RKO (cell line): ENCODE measurements at places on chromosomes 5 and 9.

- no peak for DNase-seq
Measured at GRCh38 chr5:143217804-143218160, 185.7 kb downstream of the NR3C1 start.

DNA sequence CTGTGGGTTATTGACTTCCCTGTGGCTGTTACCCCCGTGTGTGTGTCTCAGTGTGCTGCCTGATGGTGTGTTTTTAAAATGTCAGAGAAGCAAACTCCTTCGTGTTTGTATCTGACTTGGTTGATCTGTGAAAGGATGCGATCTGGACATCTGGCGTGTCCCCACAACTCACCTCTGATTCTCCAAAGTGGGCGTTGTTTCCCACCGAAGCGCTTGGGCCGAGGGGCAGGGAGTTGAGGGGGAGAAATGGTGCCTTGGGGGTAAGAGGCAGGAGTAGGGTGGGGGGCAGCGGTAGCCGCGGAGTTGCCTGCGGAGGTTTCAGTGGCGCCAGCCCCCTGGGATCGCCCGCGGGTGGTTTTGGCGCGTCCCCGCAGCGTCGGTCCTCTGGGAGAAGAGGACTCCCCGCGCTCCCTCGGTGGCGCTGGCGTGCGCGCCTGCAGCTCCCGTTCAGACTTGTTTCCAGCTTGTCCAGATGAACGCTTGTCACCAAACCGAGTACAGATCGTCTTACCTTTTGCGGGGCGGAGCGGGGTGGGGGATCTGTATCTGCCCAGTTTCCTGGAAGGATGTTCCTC, 1.1 kb downstream of the MAST4 start:
- DNase-seq, result no peak

DNA sequence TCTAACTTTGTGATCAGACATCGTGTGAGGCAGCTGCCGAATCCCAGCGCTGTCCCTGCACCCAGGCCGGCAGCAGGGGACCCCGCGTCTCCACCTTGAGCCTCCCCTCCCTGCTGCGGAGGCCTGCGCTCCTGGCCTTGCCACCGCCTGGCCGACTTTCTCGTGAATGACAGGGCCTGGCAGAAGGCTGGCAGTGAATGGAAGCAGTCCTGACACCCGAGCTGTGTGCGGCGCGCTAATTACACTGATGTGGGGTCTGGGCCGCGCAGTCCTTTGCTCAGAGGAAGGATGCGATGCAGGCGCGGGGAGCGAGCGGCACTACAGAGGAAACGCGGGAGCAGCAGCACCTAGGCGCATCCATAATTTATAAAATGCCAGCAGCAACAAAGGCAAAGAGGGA, 40.3 kb downstream of the POU4F3 start:
- no peak for DNase-seq

DNA sequence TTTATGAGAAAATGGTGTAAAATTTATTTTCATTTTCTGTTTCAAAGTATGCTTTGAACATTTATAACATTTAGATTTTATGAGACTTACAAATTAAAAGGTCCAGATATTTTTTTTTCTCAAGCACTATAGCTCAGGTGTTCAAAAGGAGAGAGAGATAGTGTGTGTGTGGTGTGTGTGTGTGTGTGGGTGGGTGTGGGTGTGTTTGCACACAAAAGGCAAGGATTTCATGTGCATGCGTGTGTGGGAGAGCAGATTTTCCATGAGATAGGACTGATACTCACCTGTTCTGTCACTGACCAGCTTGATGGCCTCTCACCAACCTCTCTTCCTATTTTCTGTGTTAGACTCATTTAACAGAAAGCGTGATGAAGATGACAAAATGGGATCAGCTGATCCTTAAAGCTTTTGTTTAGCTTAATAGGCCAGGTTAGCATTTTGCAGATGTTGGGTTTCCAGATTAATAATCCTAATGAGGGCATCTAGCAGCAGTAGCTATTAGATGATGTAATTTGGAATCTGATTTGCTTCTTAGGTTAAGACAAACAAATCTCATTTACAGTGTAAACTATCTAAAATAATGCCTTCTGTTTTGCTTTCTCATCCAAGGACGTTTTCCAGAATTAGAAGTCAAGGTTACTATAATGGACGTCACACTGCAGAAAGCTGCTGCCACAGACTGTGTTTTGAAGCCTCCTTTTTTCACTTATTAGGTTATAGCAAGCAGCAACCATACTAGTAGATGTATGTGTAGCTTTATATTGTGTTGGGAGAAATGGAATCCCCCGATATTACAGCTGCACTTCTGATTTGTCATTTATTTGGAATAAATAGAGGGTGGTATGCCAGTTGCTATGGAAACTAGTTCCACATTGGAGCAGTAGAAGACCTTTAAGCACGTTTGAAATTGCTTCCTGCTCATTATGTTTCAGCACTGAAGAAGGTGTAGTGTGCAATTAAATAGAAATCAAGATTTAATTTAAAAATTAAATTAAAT, 355.6 kb downstream of the TAF11L14 start:
- no peak for DNase-seq

GRCh38 chr5:164058621-164059020, 553.2 kb downstream of the MAT2B start:
- DNase-seq, result no peak

- DNase-seq, result no peak
Measured at GRCh38 chr5:27217977-27218376, 179.6 kb upstream of the CDH9 start.

DNA sequence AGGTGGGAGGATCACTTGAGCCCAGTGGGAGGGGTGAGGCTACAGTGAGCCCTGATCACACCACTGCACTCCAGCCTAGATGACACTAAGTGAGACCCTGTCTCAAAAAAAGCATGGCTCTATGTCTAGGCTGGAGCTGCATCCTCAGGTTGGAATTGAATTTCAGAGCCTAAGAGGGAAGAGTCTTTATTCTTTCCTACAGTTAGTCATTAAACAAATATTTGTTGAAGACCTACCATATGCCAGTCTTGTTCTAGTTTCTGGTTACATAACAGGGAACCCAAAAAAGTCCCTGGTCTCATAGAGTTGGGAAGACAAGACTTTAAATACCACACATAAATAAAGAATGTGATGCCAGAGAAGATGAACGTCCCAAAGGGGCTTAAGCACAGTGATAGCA, 6.9 kb upstream of the GRPEL2 start:
- DNase-seq, result no peak

DNA sequence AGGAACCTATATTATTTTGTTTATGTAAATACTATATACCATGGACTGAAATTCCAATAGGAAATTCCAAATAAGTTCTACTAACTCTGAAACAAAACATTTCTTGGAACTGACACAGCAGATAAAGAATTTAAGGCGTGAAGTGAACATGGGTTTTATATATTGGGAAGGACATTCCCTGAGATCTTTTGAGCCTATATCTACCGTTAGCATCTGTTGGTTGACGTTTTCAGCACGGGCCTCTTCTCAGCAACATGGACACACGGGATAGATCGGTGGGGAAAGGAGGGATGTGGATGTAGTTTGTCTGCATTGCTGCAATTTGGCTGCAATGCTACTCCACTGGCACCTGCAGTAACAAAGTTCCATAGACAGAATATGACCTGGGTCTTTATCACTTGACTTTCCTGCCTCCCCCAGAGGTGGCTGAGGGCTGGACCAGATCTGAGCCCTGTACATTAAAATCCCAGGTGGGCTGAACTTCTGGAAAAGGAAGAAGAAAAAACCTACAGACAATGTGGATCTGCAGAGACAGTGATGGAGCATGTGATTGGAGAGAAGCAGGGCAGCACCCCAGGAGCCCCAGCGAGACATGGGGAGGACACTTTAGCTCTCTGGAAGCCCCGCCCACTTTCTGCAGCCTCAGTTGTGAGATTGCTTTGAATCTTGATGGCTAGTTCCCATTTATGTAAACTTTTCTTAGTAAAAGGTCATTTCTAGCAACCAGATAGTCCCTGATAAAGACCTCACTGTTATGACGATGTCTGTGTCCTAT, 91.2 kb upstream of the CPEB4 start:
- no peak for DNase-seq

GRCh38 chr5:146073239-146073900, 32.0 kb downstream of the PLAC8L1 start:
- no peak for DNase-seq

DNA sequence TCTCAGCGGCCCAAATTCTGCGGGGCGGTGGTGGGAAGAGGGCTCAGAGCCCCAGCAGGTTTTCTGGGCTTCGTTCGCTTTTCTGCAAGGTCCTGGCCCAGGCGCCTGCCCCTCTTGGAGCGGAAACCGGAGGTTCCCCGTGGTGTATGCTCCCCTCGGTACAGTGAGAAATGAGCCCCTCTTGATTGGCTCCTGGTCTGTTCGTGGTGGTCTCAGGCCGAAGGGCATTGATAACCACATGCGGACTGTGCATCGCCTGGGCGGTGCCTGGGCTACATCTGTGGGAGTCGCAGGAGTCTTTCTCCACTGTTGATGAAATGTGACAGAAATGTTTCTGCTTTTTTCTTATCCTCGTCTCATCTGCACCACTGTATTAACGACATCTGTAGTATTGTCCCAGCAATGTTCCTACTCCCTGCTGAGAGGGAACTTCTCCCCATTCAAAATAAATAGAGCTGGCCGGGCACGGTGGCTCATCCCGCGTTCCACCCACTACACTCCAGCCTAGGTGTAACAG, 682 bp downstream of the MAN1B1 start:
- DNase-seq, result no peak

DNA sequence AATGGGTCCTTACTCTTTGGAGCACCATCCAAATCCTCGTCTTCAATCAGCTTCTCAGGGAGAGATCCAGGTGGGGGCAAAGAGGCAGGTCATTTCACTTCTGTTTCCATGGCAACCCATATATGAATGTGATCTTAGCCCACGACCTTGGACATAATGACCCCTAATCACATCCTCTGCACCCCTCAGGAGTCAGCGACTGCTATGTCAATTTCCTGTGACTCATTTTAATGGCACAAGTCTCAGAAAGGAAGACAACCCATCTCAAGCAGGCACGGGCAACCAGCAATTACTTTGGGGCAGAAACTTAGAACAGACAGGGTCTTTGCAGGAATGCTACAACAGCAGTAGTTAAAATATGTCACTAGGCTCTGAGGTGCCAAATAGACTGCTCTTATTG, 591.2 kb downstream of the TLR4 start:
- DNase-seq, result no peak

DNA sequence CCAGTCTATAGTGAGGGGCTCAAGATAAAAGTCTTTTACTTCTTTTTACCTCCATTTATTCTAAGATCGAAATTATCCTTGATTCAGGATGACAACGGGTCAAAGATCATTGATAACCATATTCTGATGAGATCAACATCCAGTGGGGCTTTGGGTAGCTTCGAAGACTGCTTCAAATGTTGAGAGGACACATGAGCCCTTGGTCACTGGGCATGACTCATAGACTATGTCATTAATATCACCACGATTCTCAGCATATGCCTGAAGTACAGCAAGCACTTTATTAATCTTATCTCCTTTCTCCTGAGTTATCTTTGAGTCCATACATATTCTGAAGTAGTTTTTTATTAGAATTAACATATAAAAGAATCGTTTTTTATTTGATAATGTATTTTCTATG, 117.1 kb upstream of the DAB2 start:
- peak; percentile 9 for DNase-seq
